Kasumi-1 (cell line): ENCODE measurements at places on chromosomes 1 and 21.

GRCh38 chr1:110916669-110917306 lies 43.8 kb downstream of the CD53 start:
- DNase-seq = peak; percentile 16

GRCh38 chr1:230632273-230632873 lies 9.9 kb upstream of the COG2 start:
- peak; percentile 69 for DNase-seq

GRCh38 chr1:214292322-214292721 lies 11.4 kb downstream of the SMYD2 start:
- DNase-seq = no peak

DNA sequence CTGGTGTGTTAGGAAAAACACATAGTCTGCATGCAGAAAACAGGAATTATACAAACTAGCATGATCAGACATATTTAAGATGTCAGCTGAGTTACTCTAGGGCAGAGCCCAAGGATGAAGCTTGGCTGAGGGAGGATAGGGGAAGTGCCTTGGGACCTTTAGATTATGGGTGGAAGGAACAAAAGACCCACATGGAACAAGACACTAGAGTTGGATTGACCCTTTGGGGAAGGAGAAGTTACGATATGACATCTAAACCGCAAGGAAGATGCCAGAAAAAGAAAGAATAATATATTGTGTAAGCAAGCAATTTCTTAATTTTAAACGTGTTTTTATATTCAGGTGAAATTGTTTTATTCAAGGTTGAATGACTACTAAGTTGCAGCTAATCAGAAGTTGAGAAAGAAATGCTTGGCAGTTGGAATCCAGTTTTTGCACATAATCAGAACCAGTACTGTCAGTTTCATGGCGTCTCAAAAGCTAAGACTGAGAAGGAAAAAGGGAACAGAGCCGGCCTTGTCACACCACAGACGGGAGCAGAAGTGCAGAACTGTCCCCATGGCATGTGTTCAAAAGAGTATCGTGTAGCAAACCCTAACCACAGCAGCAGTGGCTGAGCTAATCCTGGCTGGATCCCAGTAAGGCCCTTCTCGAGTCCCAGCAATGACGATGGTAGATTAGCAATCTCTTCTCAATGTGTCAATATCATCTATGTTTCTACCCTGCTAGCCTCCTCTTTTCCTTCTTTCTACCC lies 31.2 kb upstream of the IFNAR2 start:
- DNase-seq = peak; percentile 90

DNA sequence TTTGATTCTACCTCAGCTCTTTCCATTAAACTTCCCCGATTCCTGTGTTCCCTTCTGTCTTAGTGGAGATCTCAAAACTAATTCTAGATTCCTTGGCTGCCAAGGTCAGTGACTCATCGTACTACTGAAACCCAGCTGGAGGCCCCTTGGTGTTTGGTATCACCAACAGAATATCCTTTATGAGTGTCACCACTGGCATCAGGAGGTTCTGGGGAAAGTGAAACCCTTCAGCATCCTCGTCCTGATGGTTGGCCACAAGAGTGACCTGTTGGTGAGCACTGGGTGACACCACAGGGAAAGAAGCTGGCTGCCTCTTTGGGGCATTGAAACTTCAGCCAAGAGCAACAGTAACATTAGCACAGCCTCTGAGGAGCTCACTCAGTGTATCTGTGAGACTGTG lies 9.6 kb downstream of the RAB42 start:
- no peak for DNase-seq

- DNase-seq = no peak
These were observed 742 bp upstream of the PDE9A start for GRCh38 chr21:42652527-42653230.

- DNase-seq = no peak
These were observed 3.4 kb downstream of the AGT start for GRCh38 chr1:230710543-230710904.

DNA sequence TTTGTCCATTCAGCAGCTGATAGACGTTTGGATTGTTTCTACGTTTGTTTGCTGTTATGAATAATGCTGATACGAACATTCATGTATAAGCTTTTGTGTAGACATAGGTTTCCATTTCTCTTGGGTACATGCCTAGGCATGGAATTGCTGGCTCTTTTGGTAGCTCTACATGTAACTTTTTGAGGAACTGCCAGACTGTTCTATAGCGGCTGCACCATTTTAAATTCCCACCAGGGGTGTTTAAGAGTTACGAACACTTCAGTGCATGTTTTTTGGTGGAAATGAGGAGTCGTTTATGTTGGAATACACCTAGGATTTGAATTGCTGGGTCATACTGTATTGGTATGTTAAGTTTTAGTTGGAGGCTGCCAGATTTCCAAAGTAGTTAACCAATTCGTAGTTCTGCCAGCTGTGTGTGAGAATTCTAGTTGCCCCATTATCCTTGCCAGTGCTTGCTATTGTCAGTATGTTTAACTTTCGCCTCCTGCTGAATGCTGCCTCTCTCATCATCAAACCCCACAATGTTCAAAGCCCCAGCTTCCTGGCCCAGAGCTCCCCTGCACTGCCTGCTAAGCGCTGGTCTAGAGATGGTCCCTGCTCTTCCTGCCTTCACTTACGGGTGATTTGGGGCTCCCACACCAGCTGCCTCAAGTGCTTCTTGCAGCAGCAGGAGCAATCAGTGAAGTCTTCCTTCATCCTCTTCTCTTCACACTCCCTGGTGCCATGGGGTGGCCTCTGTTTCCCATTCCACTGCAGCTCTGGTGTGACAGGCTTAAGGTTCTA lies 81.0 kb downstream of the MAN1C1 start:
- no peak for DNase-seq

- DNase-seq = no peak
These were observed 12.3 kb downstream of the BARHL2 start for GRCh38 chr1:90704817-90705216.

DNA sequence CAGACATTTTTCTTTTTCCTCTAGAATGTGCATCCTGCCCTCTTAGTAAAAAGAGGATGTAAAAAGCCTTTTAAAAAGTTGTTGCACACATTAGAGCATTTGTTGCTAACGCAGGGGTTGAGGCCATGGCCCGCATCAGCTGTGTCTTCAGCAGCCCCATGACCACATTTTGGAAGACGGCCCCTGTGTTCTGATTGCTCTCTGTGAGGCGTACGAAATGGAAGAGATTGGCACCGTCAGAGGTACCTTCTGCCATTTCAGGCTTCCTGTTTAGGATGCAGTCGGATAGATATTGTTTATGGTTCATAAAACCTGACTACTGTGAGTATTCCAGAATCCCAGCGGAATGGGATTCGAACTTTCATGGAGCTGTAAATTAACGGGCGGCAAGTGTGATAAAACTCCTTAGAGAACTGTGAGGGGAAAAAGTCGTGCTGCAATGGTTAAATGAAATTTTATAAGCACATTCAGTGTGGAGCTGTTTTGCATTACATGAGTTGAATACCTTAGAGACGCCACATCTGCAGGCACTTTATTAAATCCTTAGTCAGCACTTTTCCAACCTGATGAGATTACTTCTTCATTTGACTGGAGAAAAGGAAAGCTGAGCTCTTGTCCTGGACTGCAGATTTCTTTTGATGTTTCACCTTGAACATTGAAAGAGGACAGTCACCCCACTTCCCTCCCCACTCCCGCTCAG lies 273.9 kb downstream of the TM2D1 start:
- no peak for DNase-seq

DNA sequence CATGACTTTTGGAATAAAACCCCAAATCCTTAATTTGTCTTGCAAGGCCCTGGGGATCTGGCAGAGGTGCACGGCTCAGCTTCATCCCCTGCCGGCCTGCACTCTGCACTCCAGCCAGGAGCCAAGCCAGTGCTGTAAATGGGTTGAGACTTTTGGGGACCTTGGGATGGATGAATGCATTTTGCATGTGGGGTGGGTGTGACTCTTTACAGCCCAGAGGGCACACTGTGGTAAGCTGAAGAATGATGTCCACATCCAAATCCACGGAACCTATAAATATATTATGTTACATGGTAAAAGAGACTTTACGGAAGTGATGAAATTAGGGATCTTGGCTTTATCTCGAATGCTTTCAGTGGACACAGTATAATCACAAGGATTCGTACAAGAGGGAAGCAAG lies 177.8 kb downstream of the EDEM3 start:
- DNase-seq = no peak

GRCh38 chr1:174534789-174535188 lies 87.0 kb downstream of the GPR52 start:
- no peak for DNase-seq

DNA sequence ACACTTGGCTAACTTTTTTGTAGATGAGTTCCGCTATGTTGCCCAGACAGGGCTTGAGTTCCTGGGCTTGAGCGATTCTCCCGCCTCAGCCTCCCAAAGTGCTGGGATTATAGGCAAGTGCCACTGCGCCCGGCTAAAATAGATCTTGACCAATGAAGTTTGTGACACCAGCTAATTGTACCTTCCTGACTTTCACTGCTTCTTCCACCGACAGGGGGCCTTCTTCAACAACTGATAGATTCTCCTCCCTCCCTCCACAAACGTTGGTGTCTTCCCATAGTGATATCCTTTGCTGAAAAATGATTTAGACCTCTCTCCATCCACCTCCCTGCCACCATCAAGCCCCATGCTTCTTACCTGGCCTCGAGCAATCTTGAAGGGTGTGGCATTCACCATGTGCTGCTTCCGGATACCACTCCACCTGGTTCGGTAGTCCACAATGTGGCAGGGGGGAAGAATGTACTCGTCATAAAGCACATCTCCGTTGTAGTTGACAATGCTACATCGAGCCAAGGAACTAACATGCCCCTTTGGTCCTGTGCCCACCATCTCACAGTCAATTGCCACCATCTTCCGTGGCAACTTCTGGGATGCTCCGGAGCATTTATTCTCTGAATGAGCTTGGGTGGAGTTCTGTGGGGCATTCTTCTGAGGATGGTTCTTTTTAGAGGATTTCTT lies 1.6 kb upstream of the METTL25B start:
- DNase-seq = peak; percentile 86

GRCh38 chr1:16226490-16227179 lies 10.3 kb downstream of the CPLANE2 start:
- no peak for DNase-seq

DNA sequence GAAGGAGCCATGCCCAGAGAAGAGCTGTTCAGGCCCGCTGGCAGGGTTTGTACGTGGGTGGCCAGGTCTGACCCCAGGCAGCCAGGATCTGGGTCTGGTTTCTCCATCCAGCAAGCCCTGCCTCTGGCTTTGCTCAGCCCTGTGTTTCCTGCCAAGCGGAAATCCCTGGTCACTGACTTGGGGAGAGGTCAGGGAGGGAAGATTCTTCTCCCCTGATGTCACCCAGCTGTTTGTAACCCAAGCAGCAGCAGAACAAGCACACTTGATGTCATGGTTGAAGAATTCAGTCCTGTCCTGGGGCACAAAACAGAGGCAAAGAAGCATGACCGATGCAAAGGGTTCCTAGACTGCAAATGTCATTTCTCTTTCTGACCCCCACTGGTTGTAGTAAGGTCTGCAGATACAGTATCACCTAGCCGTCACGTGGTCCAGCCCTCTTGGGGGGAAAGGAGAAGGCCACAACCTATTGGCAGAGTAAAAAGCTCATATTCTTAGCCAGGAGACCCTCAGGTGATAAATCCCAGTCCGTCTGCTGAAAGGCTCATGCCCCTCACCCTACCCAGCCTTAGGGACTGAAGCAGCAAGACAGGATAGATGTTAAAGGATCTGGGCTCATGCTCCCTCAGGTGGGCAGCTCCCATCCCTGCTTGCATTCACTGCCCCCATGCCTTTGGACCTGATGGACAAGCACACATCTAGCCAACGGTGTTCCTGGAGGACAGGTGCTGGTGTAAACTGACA lies 120.9 kb downstream of the SYT2 start:
- DNase-seq = no peak

- DNase-seq = no peak
These were observed 24.4 kb upstream of the TSPEAR start for GRCh38 chr21:44735821-44736220.

DNA sequence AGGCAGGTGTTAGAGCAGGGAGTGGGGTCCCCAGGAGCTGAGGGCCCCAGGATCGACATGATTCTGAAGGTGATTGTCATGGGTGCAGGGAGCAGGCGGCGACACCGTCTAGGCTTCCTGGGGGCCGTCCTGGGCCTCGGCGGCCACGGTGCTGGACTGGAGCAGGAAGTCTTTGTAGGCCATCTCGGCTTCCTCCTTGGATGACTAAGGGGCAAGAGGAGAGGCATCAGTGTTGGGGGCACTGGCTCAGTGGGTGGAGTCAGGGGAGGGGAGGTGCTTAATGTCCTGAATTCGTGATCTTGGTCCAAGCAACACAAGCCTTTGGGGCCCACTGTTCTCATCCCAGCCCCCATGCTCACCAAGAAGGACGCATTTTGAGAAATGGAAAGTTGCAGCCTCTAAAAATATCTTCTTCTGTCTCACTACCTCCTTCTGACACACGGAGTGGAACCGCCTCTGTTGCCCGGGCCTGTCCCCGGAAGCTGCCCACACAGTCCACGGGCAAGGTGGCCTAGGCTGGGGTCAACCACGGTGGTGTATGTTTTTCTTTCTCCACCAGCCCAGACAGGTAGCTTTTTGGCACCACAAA lies 8.6 kb upstream of the FCMR start:
- no peak for DNase-seq

- DNase-seq = peak; percentile 33
These were observed 15.1 kb upstream of the TUT4 start for GRCh38 chr1:52567943-52568342.

DNA sequence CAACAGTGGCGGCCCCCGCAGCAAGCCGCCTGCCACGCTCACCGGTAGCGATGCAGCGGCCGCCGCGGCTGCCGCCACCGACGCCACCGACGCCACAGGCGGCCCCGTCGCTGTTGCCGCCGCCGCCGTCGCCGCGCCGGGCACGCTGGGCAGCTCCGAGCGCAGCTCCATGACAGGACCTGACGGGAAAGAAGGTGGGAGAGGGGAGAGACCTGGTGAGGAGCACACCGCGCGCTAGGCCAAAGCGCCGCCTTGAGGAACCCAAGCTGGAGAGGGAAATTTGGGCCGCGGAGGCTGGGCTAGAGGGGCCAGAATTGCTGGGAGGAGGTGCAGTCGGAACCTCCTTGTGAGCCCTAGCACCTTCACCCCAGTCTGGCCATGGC lies 1.9 kb downstream of the DMRTA2 start:
- no peak for DNase-seq

DNA sequence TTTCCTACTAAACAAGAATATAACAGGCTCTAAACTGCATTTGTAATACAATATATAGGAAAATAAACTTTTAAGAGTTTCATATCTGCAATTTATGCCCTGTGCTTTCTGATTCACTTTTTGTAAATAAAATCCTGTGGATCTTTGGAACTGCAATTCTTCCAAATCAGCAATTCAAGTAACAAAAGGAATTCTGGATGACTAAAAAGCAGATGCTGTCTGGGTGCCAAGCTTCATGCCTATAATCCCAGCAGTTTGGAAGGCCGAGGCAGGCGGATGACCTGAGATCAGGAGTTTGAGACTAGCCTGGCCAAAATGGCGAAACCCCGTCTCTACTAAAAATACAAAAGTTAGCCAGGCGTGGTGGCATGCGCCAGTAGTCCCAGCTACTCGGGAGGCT lies 6.3 kb downstream of the NME7 start:
- no peak for DNase-seq
